ENCODE measurements at places on chromosomes 16 and 17. TPM values are rescaled to one million over a fixed set of nuclear protein-coding genes. Genes with fewer than 3 reads are reported as not detected.

The CMTM2 gene
- total RNA-seq, result not detected

The CFAP97D1 gene
- not detected for total RNA-seq

GRCh38 chr16:77881355-77882030, 93.1 kb downstream of the VAT1L start:
- H3K4me1 ChIP-seq, result peaks cover 27% of the 10 kb centered on the region
- no peaks in the 10 kb centered on the region for H3K36me3 ChIP-seq
- H3K27me3 ChIP-seq, result no peaks in the 10 kb centered on the region
- no peak overlapping the region for H3K4me3 ChIP-seq
- H3K27ac ChIP-seq, result no peak overlapping the region
- peak; percentile 21 for DNase-seq

The CSF3 gene
- not detected for total RNA-seq

The CPHXL2 gene
- total RNA-seq, result not detected

- H3K4me3 ChIP-seq, result no peak overlapping the region
- no peak overlapping the region for H3K27ac ChIP-seq
- H3K36me3 ChIP-seq, result no peaks in the 10 kb centered on the region
- H3K27me3 ChIP-seq, result no peaks in the 10 kb centered on the region
- no peak for DNase-seq
- no peaks in the 10 kb centered on the region for H3K4me1 ChIP-seq
These were observed 102.8 kb downstream of the GSG1L start for GRCh38 chr16:27960619-27961295.

DNA sequence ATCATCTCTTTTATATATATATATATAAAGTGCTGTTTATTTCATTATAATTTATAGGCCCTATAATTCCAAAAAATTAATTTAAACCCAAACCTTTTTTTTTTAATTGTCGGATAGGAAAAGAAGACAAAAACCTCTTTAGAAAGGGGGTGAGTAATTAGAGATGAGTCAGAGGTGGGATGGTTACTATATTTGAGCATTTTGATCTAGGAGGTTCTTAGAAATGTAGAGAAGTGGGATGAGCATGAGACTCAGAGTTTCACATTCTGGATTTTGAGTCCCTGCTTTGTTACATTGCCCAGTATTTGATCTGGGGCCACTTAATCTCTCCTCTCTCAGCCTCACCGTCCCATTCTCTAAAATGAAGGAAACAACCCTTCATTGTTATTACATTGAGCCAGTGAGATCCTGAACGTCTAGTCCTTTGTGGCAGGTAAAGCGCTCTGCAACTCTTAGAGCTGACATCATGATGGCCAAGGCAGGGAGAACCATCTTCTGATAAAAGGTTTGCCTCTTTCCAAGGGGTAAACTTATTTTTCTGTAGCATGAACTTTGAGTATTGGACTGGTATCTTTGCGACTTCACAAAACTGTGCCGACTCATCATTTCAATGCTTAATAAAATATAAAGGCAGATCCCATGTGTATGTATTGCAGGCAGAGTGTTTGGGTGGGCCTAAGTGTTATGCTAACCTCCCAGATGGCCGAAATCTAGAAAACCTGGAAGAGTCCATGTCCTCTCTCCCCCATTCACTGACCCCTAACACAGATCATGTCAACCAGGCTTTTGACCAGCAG, 21.3 kb downstream of the HS3ST3B1 start:
- 0 out of 2 replicates have a peak, but pooled peaks cover under 1% of the 10 kb centered on the region for H3K36me3 ChIP-seq
- H3K27me3 ChIP-seq, result no peaks in the 10 kb centered on the region
- H3K4me1 ChIP-seq, result peaks cover 15% of the 10 kb centered on the region
- peak; percentile 47 for DNase-seq
- H3K27ac ChIP-seq, result no peak overlapping the region
- H3K4me3 ChIP-seq, result no peak overlapping the region

DNA sequence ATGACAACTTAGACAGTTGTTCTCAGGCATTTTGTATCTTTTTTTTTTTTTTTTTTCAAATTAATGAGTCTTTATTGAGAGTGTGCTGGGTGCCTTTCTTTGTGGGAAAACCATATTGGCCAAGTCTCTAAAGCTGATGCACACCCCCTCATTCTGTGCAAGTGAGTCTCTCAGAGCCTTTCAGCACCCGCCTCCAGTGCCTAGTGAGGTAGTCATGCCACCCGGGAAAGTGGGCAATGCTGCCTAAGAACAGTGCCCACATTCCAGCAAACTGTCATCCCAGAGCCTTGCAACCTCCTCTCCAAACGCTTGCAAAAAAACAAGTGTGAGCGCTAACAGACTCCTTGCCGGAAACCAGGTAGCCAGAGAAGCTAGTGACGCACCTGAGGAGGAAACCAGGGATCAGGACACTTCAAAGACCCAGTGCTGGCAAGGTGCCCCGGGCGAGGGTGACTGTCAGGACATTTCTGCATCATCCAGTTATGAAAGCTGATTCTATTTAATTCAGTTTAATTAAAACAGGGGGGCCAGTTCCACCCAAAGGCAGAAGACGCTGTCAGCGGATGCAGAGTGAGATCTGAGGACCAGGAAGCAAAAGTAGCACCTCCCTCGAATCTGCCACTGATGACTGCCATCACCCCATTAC, 34.9 kb downstream of the SMARCE1 start:
- H3K4me3 ChIP-seq, result no peak overlapping the region
- peaks cover 23% of the 10 kb centered on the region for H3K27me3 ChIP-seq
- peak; percentile 12 for DNase-seq
- H3K36me3 ChIP-seq, result no peaks in the 10 kb centered on the region

The GUCY2D gene
- 0.22 TPM for total RNA-seq

DNA sequence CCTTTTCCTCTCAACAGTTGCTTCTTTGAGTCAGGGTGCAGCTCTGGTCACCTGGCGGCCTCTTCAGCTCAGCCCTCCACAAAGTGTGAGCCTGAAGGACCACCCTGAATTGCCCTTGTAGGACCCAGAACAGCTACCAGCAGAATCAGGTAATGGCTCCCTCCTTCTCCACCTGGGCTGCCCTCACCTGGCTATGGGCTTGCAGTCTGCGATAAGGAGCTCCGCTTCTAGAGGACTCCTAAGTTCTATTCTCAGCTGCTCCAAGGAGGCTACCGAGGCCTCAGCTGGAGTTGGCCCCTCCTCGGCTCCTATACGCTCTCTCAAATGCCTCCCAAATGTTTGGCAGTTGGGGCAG, 13.4 kb downstream of the SMIM5 start:
- no peak for DNase-seq
- H3K27me3 ChIP-seq, result no peaks in the 10 kb centered on the region
- H3K27ac ChIP-seq, result no peak overlapping the region

All from GM23248 (cell line).